ENCODE measurements at places on chromosomes 6 and 20. TPM values are rescaled to one million over a fixed set of nuclear protein-coding genes. Genes with fewer than 3 reads are reported as not detected.

Gene OLIG3
- total RNA-seq = not detected

Gene BPI
- not detected for total RNA-seq

Gene IL17F
- total RNA-seq = not detected

Gene SAPCD1
- total RNA-seq = 9.9 TPM

Gene KCNQ2
- 6.6 TPM for total RNA-seq

Gene GPLD1
- total RNA-seq = 0.63 TPM

Gene EYA4
- 1.5 TPM for total RNA-seq

Gene LY6G6F
- total RNA-seq = not detected

Gene SLC16A10
- 7.9 TPM for total RNA-seq

Gene COL11A2
- 1.9 TPM for total RNA-seq

Gene SLC24A3
- 47.8 TPM for total RNA-seq

Gene TBC1D22B
- 13.5 TPM for total RNA-seq

Gene NQO2
- 97.3 TPM for total RNA-seq

Gene ERVFRD-1
- 0.11 TPM for total RNA-seq

Gene KIFC1
- 123 TPM for total RNA-seq

Gene NKAIN4
- total RNA-seq = not detected

Gene GID8
- total RNA-seq = 40.2 TPM

Gene CEP57L1
- total RNA-seq = 33.6 TPM

Gene ALDH8A1
- total RNA-seq = 0.45 TPM

Gene BMP6
- total RNA-seq = 1.9 TPM

Gene IL20RA
- not detected for total RNA-seq

Gene CFB
- total RNA-seq = not detected

Gene BYSL
- 76.5 TPM for total RNA-seq

Gene PTCHD4
- total RNA-seq = 0.17 TPM

Gene WFDC2
- total RNA-seq = not detected

Gene LINC00237
- total RNA-seq = not detected

Gene SLC32A1
- total RNA-seq = not detected

Gene TMEM170B
- 11.4 TPM for total RNA-seq

Gene RHAG
- not detected for total RNA-seq

Gene APOBEC2
- total RNA-seq = not detected

Gene BPIFB4
- total RNA-seq = not detected

Gene MAP7
- total RNA-seq = not detected

Gene TBXT
- not detected for total RNA-seq

Gene MAS1
- total RNA-seq = not detected

Gene HCK
- total RNA-seq = not detected

Gene BMP2
- not detected for total RNA-seq

Gene RNF182
- total RNA-seq = 20.7 TPM

Gene PAX1
- 0.09 TPM for total RNA-seq

Gene GZF1
- 14.0 TPM for total RNA-seq

Gene CFAP61
- not detected for total RNA-seq

Gene MEI4
- not detected for total RNA-seq

Gene NFKBIL1
- total RNA-seq = 17.2 TPM

Gene JARID2
- 34.1 TPM for total RNA-seq

Gene NOL4L
- total RNA-seq = 3.2 TPM

Gene CCN5
- not detected for total RNA-seq

Gene BTBD3
- total RNA-seq = 46.0 TPM

Gene VIP
- not detected for total RNA-seq

Gene TSHZ2
- 4.1 TPM for total RNA-seq

Gene ZNF165
- 0.58 TPM for total RNA-seq

Gene ENPP1
- total RNA-seq = 20.5 TPM

Gene IP6K3
- total RNA-seq = not detected

Gene RPS6KA2
- total RNA-seq = 37.8 TPM

Gene ZNF322
- total RNA-seq = 21.5 TPM

Gene PRSS16
- total RNA-seq = 0.85 TPM

Gene MPC1
- 35.9 TPM for total RNA-seq

Gene FAM209B
- total RNA-seq = 0.81 TPM

Gene NSFL1C
- total RNA-seq = 148 TPM

All from A673 (cell line).